ENCODE measurements at places on chromosomes 12 and 14.

DNA sequence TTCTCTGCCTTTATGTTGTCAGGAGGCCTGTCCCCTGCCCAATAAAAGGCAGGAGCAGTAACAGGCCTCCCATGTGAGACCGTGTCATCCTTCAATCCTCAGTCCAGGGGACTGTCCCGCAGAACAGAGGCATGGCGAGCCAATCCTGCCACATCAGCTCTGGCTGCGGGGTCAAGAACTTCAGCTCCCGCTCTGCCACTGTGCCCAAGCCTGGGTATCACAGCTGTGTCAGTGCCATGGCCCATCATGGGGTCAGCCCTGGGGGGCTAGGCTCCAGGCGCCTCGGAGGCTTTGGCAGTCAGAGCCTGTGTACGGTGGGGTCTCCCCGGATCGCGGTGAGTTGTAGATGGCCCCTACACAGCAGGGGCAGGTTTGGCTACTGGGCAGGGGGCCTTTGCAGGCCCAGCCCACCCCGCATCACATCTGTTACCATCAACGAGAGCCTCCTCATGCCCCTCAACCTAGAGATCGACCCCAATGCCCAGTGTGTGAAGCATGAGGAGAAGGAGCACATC lies 19.9 kb upstream of the KRT83 start:
- no peak overlapping the region for H3K27ac ChIP-seq
- H3K27me3 ChIP-seq = no peaks in the 10 kb centered on the region
- H3K4me1 ChIP-seq = peaks cover 42% of the 10 kb centered on the region
- H3K36me3 ChIP-seq = no peaks in the 10 kb centered on the region
- H3K4me3 ChIP-seq = no peak overlapping the region

DNA sequence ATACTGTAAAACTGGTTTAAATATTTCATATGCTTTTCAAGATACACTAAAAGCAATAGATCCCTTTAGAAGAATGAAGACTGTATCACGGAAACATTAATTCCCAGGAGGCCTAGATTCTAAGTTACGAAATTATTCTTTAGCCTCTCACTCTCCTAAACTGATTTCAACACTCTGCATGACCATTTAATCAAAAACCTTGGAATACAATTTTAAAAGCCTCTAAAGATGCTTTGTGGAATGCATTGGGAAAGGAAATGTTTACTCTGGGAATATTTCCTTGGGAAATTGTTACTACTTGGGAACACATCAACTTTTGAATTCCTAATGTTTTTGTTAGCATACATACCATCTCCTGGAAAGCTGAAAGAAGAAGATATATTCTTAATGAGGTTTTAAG lies 255.7 kb upstream of the FAR2 start:
- no peaks in the 10 kb centered on the region for H3K27me3 ChIP-seq
- no peak overlapping the region for H3K4me3 ChIP-seq
- no peaks in the 10 kb centered on the region for H3K36me3 ChIP-seq
- DNase-seq = no peak
- H3K27ac ChIP-seq = no peak overlapping the region
- no peaks in the 10 kb centered on the region for H3K4me1 ChIP-seq

- H3K4me3 ChIP-seq = no peak overlapping the region
- no peak for DNase-seq
- H3K4me1 ChIP-seq = peaks cover 50% of the 10 kb centered on the region
- no peak overlapping the region for H3K27ac ChIP-seq
Observed at GRCh38 chr12:6322352-6322751, 11.9 kb downstream of the PLEKHG6 start.

GRCh38 chr14:103087343-103087835 lies 3.4 kb downstream of the LBHD2 start:
- H3K4me3 ChIP-seq = no peak overlapping the region
- DNase-seq = no peak
- H3K27ac ChIP-seq = no peak overlapping the region
- H3K4me1 ChIP-seq = peaks cover 13% of the 10 kb centered on the region
- H3K36me3 ChIP-seq = no peaks in the 10 kb centered on the region
- no peaks in the 10 kb centered on the region for H3K27me3 ChIP-seq

- H3K36me3 ChIP-seq = no peaks in the 10 kb centered on the region
- no peak overlapping the region for H3K27ac ChIP-seq
- no peak overlapping the region for H3K4me3 ChIP-seq
- H3K4me1 ChIP-seq = no peaks in the 10 kb centered on the region
- no peak for DNase-seq
Observed at GRCh38 chr12:103620395-103620794, 33.3 kb downstream of the STAB2 start.

DNA sequence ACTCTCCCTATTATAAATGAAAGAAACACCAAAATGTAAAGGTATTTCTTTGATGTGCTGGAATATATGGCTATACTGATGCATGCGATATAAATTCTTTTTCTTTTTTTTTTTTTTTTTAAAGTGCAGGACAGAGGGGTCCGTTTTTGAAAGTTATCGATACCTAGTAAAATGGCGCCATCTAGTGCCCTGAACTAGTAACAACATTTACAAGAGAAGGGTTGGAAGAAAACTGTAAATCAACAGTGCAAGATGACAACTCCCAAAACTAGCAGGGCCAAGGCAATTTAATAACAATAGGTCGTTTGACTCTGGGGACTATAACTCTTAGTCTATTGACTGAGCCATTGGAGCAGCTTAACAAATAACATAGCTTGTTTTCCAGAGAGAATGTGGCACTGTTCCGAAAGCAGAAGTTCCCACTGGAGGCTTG lies 137.7 kb downstream of the SPTSSA start:
- H3K36me3 ChIP-seq = no peaks in the 10 kb centered on the region
- H3K27me3 ChIP-seq = no peaks in the 10 kb centered on the region
- no peaks in the 10 kb centered on the region for H3K4me1 ChIP-seq
- no peak overlapping the region for H3K4me3 ChIP-seq
- no peak overlapping the region for H3K27ac ChIP-seq
- no peak for DNase-seq

DNA sequence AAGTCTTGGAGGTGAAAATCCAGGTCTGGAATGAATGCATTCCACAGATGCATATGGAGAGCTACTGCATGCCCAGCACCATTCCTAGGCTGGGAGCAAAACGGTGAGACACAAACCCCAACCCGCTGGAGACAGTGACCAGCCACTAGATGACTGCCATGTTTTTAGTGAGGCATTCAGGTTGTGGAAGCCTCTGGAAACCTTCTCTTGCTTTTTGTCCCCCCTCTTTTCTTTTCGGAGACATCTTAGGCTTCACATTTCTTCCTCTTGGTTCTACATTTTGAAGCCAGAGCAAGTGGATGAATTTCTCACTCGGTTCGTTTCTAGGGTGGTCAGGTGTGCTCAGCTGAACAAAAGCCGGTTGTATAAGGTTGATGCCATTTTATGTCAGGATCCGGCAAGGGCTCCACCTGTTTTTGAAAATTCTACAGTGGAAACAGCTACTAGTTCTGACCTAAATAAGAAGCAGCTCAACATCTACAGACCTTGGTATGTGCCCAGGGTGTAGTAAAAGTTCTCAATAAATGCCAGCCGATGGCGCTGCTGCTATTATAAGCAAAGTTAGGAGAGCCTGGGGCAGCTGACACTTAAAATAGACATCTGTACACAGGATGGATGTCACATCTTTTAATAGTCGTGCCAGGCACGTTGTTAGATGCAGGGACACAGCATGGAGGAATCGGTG lies 1.8 kb upstream of the ZNF839 start:
- peaks cover 38% of the 10 kb centered on the region for H3K4me1 ChIP-seq
- peak overlapping the region; percentile 15 for H3K4me3 ChIP-seq
- no peaks in the 10 kb centered on the region for H3K36me3 ChIP-seq
- peak overlapping the region; percentile 87 for H3K27ac ChIP-seq
- no peaks in the 10 kb centered on the region for H3K27me3 ChIP-seq

DNA sequence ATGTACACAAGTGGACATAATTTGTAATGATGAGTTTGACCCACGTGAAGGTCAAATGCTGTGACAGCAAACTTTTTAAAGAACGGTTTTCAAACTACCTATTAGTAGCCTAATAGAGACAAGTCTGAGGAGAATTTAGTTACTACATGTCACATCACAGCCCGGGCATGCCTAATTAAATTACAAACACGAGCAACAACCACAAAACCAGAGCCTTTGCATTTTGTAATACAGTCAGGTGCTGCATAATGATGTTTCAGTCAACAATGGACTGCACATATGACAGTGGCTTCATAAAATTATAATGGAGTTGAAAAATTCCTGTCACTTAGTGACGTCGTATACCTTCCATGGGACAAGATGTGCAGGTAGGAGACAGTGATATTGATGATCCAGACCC lies 274.5 kb downstream of the DACT1 start:
- H3K4me1 ChIP-seq = no peaks in the 10 kb centered on the region
- no peaks in the 10 kb centered on the region for H3K27me3 ChIP-seq
- DNase-seq = no peak
- no peaks in the 10 kb centered on the region for H3K36me3 ChIP-seq
- no peak overlapping the region for H3K27ac ChIP-seq

DNA sequence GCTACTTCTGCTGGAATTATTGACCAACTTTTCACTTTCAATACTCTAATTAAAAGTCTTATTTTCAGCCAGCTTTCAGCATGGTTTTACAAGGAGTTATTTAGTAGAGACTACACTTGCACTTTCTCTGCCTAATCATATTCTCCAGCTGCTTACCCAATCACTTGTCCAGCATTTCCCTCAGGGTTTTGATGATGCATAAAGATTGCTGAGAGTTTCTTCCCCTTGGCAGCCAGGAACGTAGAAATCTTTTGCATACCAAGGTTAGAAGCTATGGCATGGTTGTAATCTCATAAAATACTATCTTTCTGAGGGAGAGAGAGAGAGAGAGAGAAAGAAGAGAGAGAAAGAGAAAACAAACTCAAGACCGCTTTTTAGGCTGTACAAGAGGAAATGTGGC lies 10.8 kb downstream of the OR4Q3 start:
- no peak overlapping the region for H3K4me3 ChIP-seq
- no peak for DNase-seq
- no peak overlapping the region for H3K27ac ChIP-seq
- H3K4me1 ChIP-seq = no peaks in the 10 kb centered on the region
- H3K36me3 ChIP-seq = no peaks in the 10 kb centered on the region
- no peaks in the 10 kb centered on the region for H3K27me3 ChIP-seq

DNA sequence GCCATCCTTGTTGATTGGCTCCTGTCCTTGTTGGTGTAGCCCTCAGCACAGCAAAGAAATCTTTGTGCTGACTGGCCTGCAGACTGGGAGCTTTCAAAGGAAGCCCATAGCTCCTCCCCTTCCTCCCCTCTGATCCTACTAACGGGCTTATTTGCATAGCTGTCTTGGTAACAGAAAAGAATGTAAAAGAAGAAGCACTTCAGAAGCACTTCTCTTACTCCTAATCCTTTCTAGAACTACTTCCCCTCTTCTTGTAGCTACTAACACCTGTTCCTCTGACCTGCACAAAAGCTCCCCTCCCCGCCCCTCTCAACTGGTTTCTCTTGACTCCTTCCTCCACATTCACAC lies 14.3 kb upstream of the RIC8B start:
- peaks cover 72% of the 10 kb centered on the region for H3K4me1 ChIP-seq
- DNase-seq = peak; percentile 72
- H3K4me3 ChIP-seq = no peak overlapping the region
- H3K27me3 ChIP-seq = no peaks in the 10 kb centered on the region

DNA sequence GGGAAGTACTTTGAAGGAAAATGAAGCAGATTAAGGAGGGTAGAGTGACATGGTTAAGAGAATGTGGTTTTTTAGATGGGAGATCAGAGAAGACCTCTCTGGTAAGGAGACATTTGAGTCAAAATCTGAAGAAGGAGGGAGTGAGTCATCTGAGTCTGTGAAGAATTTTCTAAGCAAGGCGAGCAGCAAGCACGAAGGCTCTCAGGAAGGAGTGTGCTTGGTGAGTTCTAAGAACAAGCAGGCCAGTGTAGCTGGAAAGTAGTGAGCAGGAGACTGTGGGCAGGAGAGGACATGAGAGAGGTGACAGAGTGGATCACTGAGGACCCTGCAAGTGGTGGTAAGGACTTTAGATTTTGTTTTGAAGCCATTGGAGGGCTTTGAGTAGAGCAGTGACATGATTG lies 76.3 kb upstream of the FUT8 start:
- H3K4me1 ChIP-seq = peaks cover 10% of the 10 kb centered on the region
- H3K27ac ChIP-seq = no peak overlapping the region
- DNase-seq = no peak
- H3K27me3 ChIP-seq = no peaks in the 10 kb centered on the region
- H3K36me3 ChIP-seq = no peaks in the 10 kb centered on the region

DNA sequence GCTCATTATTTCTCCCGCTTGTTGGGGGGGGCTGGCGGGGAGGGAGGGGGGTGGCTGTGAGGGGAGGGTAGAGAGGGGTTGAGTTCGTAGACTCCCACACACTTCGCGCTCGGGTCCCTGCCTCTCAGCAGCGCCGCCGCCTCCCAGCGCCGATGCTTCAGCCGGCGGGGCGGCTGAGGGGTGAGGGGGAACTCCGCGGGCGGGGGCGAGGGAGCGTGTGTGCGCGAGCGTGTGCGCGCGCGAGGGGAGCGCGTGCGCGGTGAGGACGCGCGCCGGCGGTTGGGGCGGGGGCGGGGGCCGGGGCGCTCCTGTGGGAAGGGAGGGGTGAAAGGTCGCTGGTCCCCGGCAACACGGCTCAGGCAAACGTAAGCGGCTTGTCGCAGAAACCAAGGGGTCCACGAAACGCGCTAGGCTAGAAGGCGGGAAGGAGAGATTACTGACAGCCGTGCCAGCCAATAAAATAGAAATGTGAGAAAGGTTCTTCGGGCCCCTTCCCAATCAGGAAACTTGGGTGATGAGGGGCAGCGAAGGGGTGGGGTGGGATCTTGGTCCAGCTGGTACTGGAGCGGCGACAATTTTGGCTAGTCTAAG lies 343 bp upstream of the NOVA1 start:
- H3K4me3 ChIP-seq = peak overlapping the region; percentile 45
- H3K27ac ChIP-seq = peak overlapping the region; percentile 47
- H3K27me3 ChIP-seq = no peaks in the 10 kb centered on the region
- DNase-seq = peak; percentile 80
- H3K4me1 ChIP-seq = no peaks in the 10 kb centered on the region
- no peaks in the 10 kb centered on the region for H3K36me3 ChIP-seq

DNA sequence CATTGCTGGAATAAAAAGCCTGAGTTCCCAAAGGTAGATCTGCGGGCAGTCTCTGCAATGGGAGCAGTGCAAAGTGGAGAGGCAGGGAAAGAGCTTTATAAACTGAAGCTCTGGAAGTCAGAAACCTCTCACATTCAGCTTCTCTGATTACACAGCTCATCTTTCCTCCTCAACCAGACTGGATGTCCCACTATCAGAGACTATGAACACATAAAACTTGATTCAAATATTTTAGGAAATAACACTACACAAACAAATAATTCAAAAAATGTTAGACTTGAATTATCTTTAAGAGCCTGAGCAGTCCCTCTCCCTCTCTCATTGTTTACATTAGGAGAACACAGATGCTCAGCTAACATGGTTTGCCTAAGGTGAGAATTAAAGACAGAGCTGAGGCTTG lies 72.9 kb downstream of the DENND5B start:
- no peak overlapping the region for H3K4me3 ChIP-seq
- H3K4me1 ChIP-seq = no peaks in the 10 kb centered on the region
- H3K27ac ChIP-seq = no peak overlapping the region
- no peaks in the 10 kb centered on the region for H3K36me3 ChIP-seq
- DNase-seq = no peak

DNA sequence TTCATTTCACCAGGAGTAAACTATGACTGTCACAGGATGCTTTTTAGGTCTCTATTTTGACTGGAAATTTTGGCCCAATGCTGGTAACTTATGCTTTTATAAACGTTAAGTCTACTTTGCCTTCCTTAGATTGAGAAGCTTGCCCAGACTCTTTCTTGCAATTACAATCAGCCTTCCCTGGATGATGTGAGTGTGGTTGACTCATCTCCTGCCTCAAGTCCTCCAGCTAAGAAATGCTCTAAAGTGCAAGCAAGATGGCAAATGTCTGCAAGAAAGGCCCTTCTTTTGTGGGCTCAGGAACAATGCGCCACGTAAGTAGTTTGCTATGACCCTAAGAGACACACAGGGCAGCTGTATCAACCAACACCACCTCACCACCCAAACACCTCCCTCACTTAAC lies 96.9 kb downstream of the SYNE2 start:
- DNase-seq = no peak
- H3K27me3 ChIP-seq = no peaks in the 10 kb centered on the region
- no peak overlapping the region for H3K4me3 ChIP-seq
- H3K4me1 ChIP-seq = no peaks in the 10 kb centered on the region
- H3K36me3 ChIP-seq = peaks cover 22% of the 10 kb centered on the region

Measured in thyroid gland (tissue), 4 donors.